ENCODE measurements at places on chromosomes 4 and X.

- no peak for DNase-seq
Measured at GRCh38 chr4:38620527-38621027, 43.4 kb upstream of the KLF3 start.

- no peak for DNase-seq
Measured at GRCh38 chrX:152245213-152245612, 106.8 kb upstream of the MAGEA10 start.

DNA sequence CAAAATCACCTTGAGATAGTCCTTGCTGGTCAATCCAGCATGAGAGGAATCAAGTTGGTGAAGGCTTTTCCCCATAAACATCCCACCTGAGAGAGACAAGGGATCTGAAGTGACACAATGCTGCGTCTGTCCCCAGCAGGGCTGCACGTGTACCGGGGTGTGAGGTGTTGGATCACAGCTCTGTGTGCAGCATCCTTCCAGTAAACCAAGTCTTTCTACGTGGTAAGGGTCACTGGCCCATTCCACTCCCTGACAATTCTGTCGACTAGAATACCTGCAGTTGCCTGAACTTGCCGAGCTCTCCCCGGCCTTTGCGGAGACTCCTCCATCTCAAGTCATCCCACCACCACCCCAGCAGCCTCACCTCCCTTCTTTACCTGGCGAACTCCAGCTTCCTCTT, 14.8 kb downstream of the HELT start:
- DNase-seq: no peak

- peak; percentile 80 for DNase-seq
Measured at GRCh38 chrX:15929194-15929593, 74.6 kb upstream of the AP1S2 start.

DNA sequence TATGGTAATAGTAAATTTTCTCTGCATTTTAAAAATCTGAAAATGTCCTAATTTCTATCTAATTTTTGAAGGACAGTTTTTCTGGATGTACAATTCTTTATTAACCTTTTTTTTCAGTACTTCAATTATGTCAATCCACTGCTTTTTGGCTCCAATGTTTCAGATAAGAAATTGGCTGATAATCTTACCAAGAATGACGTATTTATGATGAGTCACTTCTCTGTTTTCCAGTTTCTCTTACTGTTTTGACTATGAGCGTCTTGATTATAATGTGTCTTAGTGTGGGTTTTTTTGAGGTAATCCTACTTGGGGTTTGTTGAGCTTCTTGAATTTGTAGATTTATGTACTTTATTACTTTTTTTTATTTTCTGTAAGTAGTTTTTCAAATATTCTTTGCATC, 47.2 kb downstream of the UGT2B11 start:
- DNase-seq: no peak

- DNase-seq: no peak
Measured at GRCh38 chr4:137360761-137361160, 171.5 kb downstream of the PCDH18 start.

- no peak for DNase-seq
Measured at GRCh38 chr4:93983140-93983539, 154.6 kb downstream of the ATOH1 start.

- no peak for DNase-seq
Measured at GRCh38 chr4:114879916-114880669, 233.3 kb downstream of the NDST4 start.

GRCh38 chr4:101667348-101667747, 123.2 kb upstream of the BANK1 start:
- DNase-seq: no peak

GRCh38 chr4:129176864-129177263, 80.9 kb downstream of the C4orf33 start:
- no peak for DNase-seq

- DNase-seq: no peak
Measured at GRCh38 chr4:1279253-1279652, 10.4 kb upstream of the MAEA start.

DNA sequence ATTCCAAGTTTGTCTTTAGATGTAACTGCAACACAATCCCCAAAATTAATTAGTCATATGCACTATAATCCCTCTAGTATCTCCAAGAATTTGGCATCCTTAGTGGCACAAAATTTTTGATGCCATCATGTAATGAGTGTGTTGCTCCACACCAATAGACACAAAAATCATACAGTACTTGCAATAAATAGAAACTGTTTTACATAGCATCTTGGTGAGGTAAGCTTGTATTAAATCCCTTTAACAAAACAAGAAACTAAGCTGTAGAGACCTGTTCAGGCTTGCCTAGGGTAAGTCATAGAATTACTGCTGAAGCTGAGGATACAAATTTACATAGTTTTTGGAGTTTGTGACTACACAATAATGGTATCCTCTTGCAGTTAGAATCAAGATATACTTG, 64.5 kb upstream of the PRSS12 start:
- DNase-seq: no peak

- DNase-seq: no peak
Measured at GRCh38 chrX:20060961-20061748, 55.6 kb downstream of the MAP7D2 start.

DNA sequence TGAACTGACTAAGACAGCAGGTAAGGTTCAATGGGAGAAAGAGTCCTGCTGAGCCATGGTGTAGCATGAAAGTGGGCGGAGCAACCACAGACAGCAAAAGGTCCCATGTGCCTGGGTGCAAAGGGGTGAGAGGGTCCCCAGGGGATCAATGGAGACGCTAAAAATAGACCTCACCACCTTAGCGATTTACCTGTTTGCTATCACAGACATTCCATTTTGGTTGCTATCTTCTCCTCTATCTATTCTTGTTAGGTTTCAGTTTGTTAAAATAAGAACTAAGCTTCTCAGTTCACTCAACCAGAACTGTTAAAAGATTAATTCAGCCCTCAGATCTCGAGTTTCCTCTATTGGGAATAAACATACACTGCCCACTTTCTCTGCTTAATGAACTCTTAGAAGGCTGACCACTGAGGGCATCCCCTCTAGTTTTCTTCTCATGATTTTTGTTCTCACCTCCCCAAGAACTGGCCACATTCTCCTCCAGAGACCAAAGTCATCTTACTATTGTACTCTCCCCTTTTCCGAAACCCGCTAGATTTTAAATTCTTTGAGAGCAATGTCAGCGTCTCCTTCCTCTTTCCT, 136.7 kb downstream of the PARM1 start:
- no peak for DNase-seq

- DNase-seq: no peak
Measured at GRCh38 chr4:57672846-57673433, 562.8 kb upstream of the IGFBP7 start.

DNA sequence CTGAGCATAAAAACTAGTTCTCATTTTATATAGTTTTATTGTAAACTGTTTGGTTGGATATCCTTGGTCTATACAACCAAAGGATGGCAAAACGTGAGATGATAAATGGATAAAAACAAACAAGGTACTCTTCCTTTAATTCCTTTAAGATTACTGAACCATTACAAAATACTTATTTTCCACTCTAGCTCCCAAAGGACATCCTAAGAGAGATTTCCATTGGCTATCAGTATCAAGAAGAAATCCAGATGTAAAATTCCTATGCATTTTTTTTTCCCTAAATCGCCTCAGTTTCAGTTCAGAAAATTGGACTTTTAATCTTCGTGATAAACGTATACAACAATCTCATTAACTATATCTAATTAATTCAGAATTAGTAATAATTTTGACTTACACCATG, 2.3 kb downstream of the FBXL5 start:
- no peak for DNase-seq

DNA sequence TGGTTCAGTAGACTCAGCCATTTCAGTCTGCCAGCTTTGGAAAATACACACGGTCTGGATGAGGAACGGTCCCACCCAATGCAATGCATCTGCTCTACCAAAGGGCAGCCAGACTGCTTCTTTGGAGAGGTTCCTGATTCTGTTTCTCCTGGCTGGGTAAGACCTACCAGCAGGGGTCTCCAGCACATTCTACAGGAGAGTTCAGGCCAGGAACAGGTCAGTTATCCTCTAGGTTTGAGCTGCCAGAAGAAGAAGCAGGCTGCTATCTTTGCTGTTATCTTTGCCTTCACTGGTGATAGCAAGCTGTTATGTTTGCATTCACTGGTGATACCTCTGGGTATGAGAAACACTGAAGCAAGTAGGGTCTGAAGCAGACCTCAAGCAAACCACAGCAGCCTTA, 45.5 kb upstream of the PBDC1 start:
- DNase-seq: no peak

GRCh38 chrX:9534686-9535085, 69.8 kb downstream of the TBL1X start:
- no peak for DNase-seq

DNA sequence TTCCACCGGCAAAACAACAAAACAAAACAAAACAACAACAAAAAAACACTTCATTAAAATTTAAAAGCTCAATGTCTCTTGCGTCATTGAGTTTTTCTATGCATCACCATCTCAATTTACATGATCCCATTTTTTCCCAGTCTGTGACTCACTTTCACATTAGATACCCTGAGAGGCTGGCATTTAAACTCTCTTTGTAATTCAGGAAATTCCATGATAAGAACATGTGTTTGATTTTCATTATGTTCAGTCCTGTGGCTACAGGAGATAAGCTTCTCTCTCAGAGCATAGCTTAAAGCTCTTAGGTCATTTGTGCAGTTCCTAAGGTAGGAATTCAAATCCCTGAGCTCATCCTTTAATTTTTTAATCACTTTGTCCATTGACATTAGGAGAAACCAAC, 104.6 kb downstream of the NBDY start:
- DNase-seq: no peak

DNA sequence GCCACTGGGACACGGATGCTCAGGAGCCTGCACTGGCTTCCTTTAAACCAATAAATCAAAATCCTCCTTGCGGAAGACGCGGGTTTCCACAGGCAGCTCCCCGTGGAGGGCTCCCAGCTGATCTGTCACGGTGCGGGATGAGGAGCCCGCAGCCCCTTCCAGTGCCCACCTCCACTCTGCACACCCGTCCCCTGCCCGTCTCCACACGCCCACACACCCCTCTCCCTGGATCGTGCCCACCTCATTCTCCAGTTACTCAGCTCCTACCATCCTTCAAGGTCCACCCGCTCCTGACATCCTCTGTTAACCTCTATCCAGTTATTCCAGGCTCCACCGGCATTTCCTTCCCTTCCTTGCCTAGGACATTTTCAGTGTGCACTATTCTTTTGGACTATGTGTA, 895.9 kb downstream of the TRIML1 start:
- DNase-seq: no peak

DNA sequence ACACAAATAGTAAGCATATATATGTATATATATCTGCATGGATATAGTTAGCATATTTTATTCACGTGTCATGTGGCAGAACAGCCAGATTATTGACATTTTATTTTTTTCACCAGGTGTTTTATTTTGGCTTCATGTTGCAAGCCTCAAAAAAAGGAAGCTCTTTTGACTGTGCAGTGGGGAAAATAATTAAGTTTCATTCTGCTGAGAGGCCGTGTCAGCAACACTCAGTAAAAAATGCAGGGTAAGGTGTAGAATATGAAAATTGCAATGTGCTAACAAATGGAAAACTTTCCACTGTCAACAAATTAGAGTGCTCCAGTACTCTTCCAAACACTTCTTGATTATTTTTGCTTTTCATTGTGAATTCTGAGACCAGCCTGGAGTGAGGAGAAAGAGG, 511.5 kb downstream of the GLUD2 start:
- DNase-seq: no peak

DNA sequence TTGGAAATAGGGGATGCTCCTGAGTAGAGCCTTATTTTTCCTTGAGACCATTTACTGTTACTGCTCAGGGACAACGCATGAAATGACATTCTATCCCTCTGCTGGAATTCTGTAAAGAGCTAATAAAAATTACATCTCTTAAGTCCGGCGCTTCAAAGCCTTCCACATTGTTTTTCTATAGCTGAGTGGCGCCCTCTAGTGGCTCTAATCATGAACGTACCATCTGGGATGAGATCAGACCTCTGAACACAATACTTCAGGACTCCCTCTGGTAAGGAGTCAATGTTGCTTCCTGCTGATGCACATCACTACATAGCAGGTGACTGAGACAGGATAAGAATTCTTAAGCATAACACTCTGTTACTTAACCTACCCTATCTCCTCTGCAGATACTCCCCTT, 6.0 kb downstream of the HMGN5 start:
- DNase-seq: peak; percentile 42

DNA sequence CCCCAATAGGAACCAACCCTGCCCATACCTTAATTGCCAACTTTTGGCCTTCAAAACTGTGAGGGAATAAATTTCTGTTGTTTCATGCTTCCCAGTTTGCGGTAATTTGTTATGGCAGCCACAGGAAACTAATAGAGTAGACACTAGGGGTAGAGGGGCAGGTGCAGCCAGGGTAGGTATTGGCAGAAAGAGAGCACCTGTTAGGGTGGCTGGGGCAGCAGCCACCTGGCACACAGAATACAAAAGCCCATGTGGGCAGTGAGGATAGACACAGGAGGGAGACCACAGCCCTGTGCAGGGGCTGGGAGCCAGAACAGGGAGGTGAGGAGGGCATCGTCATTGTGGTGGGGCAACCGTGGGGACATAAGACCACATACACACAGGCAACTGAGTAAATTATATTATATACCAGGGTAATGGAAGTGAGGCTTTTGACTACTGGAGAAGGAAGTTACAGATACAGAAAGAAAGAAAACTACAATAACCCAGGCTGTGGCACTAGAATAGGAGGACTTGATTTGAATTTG, 28.2 kb downstream of the IRF2 start:
- DNase-seq: no peak

DNA sequence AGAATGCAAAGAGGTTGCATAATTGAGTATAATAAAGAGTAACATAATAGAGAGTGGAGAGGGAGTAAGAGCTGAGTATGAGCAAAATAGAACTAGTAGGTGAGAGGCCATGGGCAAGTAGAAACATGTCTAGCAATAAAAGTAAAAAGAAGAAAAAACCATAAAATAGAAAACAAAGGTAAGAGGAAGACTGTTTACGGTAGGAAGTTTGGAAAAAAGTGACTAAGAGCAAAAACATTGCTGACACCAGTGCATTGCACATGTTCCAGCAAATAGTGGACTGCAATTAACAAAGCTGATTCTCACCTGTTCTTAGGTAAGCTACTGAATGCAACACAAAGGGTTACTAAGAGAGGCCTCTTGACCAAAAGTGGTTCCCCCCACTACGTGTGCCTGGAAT, 202.9 kb downstream of the TEX13A start:
- no peak for DNase-seq

GRCh38 chr4:88359558-88359957, 19.1 kb upstream of the HERC6 start:
- no peak for DNase-seq

DNA sequence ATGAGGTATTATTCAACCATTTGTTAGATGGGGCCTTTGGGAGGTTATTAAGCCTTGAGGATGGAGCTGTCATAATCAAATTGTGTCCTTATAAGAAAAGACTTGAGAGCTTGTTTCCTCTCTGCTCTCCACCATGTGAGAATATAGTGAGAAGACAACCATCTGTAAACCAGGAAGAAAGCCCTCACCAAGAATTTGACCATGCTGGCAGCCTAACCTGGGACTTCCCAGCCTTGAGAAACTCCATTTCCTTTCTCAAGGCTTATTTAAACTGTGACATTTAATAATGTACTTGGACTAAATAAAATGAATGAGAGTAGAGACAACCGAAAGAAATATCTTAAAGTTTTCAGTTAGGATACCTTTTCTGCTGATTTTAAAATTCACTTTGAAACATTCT, 83.7 kb upstream of the GC start:
- DNase-seq: no peak

Measured in SJSA1 (cell line).